SJCRH30 (cell line): ENCODE measurements at places on chromosomes 3 and 15. TPM values are rescaled to one million over a fixed set of nuclear protein-coding genes. Genes with fewer than 3 reads are reported as not detected.
A peak's percentile ranks its signal among the peaks of the same experiment; 100 is the strongest.

The MUC20 gene
- total RNA-seq, result not detected in 2 replicates

The ZNF639 gene
- total RNA-seq, result 53.4 and 59.2 TPM in 2 replicates

The DLG1 gene
- 64.4 and 75.1 TPM in 2 replicates for total RNA-seq

The TMEM266 gene
- total RNA-seq, result 0.05 and 0.10 TPM in 2 replicates

The CKMT1A gene
- 0.20 TPM in 1 of 2 replicates, not detected in the other for total RNA-seq

The CTXN2 gene
- not detected in 2 replicates for total RNA-seq

The IGDCC3 gene
- total RNA-seq, result 6.6 and 8.7 TPM in 2 replicates

The PLCH1 gene
- 0.46 and 0.61 TPM in 2 replicates for total RNA-seq

DNA sequence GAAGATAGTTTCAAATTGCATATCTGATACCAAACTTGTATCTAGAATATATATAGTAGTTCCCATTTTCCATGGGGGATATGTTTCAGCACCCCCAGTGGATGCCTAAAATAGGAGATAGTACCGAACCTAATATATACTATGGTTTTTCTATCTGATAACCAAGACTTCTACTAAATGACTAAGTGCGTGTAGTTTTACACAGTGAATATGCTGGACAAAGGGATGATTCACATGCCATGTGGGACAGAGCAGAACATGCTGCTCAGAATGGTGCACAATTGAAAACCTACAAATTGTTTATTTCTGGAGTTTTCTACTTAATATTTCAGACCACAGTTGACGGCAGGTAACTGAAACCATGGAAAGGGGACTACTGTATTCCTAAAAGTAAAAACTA is 73.4 kb upstream of the TP63 start:
- no peak overlapping the region for H3K4me3 ChIP-seq
- H3K27me3 ChIP-seq, result no peaks in the 10 kb centered on the region
- no peak overlapping the region for H3K27ac ChIP-seq

DNA sequence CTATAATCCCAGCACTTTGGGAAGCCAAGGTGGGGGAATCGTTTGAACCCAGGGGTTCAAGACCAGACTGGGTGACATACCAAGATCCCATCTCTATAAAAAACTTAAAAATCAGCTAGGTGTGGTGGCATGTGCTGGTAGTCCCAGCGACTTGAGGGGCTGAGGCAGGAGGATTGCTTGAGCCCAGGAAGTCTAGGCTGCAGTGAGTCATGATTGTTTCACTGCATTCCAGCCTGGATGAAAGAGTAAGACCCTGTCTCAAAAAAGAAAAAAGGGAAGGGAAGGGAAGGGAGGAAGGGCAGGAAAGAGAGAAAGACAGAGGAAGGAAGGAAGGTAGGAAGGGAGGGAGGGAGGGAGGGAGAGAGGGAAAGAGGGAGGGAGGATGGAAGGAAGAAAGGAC is 133.7 kb upstream of the LRRN1 start:
- peaks cover 19% of the 10 kb centered on the region for H3K4me1 ChIP-seq
- peak overlapping the region; percentile 49 for H3K27ac ChIP-seq
- H3K27me3 ChIP-seq, result no peaks in the 10 kb centered on the region
- peak; percentile 29 for DNase-seq

DNA sequence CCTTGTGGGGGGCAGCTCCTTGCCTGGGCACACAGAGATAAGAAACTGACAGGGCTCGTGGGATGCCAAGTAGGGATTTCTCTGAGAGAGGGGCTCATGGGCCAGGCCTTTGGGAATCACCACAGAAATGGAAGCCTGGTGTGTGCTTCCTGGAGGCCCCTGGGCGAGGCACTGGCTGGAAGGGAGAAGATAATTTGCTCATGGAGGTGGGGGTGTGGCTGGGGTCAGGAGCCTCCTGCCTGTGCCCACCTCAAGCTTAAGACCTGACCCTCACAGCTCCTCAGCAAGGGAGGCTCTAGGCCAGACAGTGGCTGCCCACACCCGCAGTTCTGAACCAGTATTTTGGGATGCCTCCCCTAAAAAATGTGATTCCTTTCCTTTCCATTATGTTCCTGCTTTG is 16.9 kb upstream of the CPNE9 start:
- no peak overlapping the region for H3K27ac ChIP-seq
- no peak overlapping the region for H3K4me3 ChIP-seq
- H3K4me1 ChIP-seq, result no peaks in the 10 kb centered on the region
- peaks cover 6% of the 10 kb centered on the region; the same call in 1 of the 2 replicates for H3K36me3 ChIP-seq
- DNase-seq, result no peak

GRCh38 chr3:113885050-113885449 is 46.5 kb downstream of the GRAMD1C start:
- no peaks in the 10 kb centered on the region for H3K36me3 ChIP-seq
- H3K4me1 ChIP-seq, result no peaks in the 10 kb centered on the region
- H3K27me3 ChIP-seq, result no peaks in the 10 kb centered on the region

DNA sequence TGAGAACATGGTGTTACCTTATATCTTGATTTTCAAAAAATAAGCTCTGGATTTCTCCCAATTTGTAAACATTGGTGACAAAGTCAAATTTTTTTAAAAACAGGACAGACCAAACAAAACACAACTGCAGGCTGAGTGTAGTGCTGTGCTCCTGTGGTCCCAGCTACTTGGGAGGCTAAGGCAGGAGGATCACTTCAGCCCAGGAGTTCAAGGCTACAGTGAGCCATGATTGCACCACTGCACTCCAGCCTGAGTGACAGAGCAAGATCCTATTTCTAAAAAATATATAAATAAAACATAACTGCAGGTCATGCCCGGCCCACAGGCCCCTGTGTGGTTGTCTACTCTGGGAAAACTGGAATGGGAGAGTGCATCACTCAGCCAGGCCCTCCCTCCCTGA is 4.0 kb upstream of the ZXDC start:
- no peak for DNase-seq
- peaks cover 6% of the 10 kb centered on the region for H3K4me1 ChIP-seq
- H3K27ac ChIP-seq, result no peak overlapping the region
- H3K27me3 ChIP-seq, result no peaks in the 10 kb centered on the region
- no peak overlapping the region for H3K4me3 ChIP-seq
- no peaks in the 10 kb centered on the region for H3K36me3 ChIP-seq

DNA sequence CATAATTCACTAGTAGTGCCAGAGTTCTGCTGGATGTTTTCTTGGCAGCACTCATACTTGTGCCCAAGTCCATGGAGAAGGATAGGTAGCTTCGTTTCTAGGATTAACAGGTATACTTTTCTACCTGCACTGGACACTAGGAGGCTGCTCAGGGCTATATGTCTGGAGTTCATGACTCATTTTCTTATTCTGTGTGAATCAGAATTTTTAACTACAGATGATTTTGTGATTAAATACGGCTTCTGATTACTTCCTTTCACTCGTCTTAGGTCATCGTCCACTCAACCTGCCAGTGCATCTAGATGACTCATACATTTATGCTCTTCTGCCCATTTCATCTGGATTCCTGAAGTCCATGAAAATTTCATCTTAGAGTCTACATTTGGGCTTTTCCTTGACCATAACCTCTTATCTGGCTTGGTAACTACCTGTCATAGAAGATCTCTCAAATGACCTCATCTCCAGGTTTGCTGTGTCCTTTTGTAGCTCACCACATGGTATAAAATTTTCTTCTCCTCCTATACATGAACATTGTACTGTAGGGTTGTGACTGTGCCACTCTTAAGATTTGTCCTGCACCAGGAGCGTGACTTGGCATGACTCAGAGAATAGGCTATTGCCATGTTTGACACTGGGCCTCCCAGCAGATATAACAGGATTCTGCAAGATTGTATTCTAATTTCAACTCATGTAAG is 66.7 kb upstream of the GCSAM start:
- H3K4me1 ChIP-seq, result no peaks in the 10 kb centered on the region
- no peak overlapping the region for H3K27ac ChIP-seq
- H3K27me3 ChIP-seq, result no peaks in the 10 kb centered on the region
- H3K4me3 ChIP-seq, result no peak overlapping the region

- no peaks in the 10 kb centered on the region for H3K4me1 ChIP-seq
- H3K36me3 ChIP-seq, result no peaks in the 10 kb centered on the region
- peak; percentile 35 for DNase-seq
Measured at GRCh38 chr3:60708191-60708975, 542.9 kb downstream of the FHIT start.

GRCh38 chr3:124512881-124513609 is 217.2 kb upstream of the UMPS start:
- H3K4me3 ChIP-seq, result no peak overlapping the region
- no peak overlapping the region for H3K27ac ChIP-seq
- no peaks in the 10 kb centered on the region for H3K27me3 ChIP-seq
- no peak for DNase-seq

GRCh38 chr3:186219211-186219638 is 110.3 kb upstream of the ETV5 start:
- DNase-seq, result peak; percentile 85
- H3K36me3 ChIP-seq, result no peaks in the 10 kb centered on the region
- H3K4me3 ChIP-seq, result 0 out of 2 replicates have a peak overlapping the region, but pooled peaks have one; percentile 3
- H3K27me3 ChIP-seq, result no peaks in the 10 kb centered on the region
- peak overlapping the region; percentile 57 for H3K27ac ChIP-seq
- H3K4me1 ChIP-seq, result peaks cover 57% of the 10 kb centered on the region

DNA sequence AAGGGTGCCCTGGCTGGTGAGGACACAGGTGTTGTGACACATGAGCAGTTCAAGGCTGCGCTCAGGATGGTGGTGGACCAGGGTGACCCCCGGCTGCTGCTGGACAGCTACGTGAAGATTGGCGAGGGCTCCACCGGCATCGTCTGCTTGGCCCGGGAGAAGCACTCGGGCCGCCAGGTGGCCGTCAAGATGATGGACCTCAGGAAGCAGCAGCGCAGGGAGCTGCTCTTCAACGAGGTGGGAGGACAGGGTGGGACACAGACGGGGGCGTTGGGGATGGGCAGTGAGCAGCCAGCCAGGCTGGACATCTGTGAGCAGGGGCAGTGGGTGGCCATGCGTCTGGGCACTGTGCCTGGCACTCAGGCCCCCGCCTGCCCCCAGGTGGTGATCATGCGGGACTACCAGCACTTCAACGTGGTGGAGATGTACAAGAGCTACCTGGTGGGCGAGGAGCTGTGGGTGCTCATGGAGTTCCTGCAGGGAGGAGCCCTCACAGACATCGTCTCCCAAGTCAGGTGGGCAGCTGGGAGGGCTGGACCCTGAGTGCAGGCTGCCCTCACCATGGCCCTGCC is 10.3 kb downstream of the ANKRD63 start:
- no peak for DNase-seq
- no peaks in the 10 kb centered on the region for H3K36me3 ChIP-seq
- H3K27me3 ChIP-seq, result no peaks in the 10 kb centered on the region
- no peak overlapping the region for H3K27ac ChIP-seq
- peaks cover 2% of the 10 kb centered on the region for H3K4me1 ChIP-seq

DNA sequence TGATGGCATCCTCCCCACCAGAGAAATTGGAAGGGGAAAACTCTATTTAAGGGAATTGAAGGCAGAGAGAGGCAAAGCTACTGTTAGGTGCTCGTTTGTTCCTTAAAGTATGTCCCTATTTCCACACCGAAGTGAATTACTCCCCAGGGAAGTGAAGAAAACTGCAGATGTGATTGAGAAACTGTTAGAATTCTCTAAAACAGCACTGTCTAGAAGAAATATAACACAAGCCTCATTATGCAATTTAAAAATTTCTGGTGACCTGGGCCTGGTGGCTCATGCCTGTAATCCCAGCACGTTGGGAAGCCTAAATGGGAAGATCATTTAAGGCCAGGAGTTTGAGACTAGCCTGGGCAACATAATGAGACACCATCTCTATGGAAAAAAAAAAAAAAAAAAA is 305.0 kb downstream of the SHQ1 start:
- DNase-seq, result no peak
- no peaks in the 10 kb centered on the region for H3K36me3 ChIP-seq
- H3K4me3 ChIP-seq, result no peak overlapping the region
- H3K4me1 ChIP-seq, result no peaks in the 10 kb centered on the region
- no peaks in the 10 kb centered on the region for H3K27me3 ChIP-seq

DNA sequence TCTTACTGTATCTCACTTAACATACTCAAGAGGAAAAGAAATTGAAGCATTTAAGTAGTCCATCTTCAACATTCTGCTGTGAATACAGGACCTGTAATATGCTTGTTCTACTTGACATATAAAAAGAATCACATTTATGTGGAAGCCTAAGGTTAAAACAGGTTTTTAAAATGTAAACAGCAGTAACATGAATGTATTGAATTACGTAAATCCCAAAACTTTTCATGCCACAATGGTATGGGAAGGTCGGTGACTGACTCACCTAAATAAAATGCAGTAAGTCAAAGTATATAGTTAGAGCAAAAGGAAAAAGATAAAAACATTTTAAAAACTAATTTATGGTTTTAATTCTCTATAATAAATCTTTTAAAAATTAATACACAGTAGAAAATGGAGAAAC is 115.7 kb upstream of the TJP1 start:
- DNase-seq, result no peak
- H3K27me3 ChIP-seq, result no peaks in the 10 kb centered on the region
- no peak overlapping the region for H3K4me3 ChIP-seq
- peaks cover 9% of the 10 kb centered on the region for H3K4me1 ChIP-seq
- no peak overlapping the region for H3K27ac ChIP-seq

DNA sequence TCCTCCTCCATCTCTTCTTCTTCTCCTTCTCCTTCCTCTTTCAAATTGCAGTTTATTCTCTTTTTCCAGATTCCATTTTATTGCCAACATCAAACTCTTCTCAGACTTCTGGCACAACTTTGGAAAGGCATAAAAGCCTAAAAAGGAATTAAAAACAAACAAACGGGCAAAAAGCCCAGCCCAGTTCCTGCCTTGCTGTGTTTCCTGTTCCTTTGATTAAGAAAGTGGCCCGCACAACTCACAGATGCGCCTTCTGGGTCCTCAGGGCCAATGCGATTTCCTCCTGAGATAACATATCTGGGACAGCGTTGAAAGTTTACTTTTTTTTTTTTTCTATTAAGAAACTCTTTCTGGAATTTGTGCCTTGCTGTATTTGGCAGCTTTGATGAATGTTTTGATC is 158.7 kb upstream of the UBE3A start:
- H3K4me3 ChIP-seq, result no peak overlapping the region
- H3K27me3 ChIP-seq, result no peaks in the 10 kb centered on the region
- no peak overlapping the region for H3K27ac ChIP-seq
- no peaks in the 10 kb centered on the region for H3K4me1 ChIP-seq
- H3K36me3 ChIP-seq, result no peaks in the 10 kb centered on the region

GRCh38 chr15:72784456-72784876 is 908 bp upstream of the ADPGK start:
- H3K4me3 ChIP-seq, result peak overlapping the region; percentile 88
- no peaks in the 10 kb centered on the region for H3K27me3 ChIP-seq
- no peaks in the 10 kb centered on the region; the same call in 1 of the 2 replicates for H3K36me3 ChIP-seq

DNA sequence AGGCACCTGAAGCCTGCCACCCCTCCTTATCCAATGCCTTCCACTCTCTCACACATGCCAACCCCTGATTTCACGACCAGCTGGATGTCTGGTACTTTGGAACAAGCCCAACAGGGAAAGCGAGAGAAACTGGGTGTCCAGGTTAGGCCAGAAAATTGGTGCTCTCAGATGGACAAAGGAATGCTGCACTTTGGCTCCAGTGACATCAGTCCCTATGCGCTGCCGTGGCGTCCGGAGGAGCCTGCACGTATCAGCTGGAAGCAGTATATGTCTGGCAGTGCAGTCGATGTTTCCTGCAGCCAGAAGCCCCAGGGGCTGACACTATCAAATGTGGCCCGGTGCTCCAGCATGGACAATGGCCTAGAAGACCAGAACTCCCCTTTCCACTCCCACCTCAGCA is 45.2 kb downstream of the CDAN1 start:
- no peak overlapping the region for H3K27ac ChIP-seq
- no peak for DNase-seq
- peaks cover 25% of the 10 kb centered on the region for H3K36me3 ChIP-seq
- H3K4me1 ChIP-seq, result no peaks in the 10 kb centered on the region
- H3K4me3 ChIP-seq, result no peak overlapping the region

- no peak overlapping the region for H3K4me3 ChIP-seq
- no peak for DNase-seq
- no peak overlapping the region for H3K27ac ChIP-seq
- no peaks in the 10 kb centered on the region for H3K36me3 ChIP-seq
- no peaks in the 10 kb centered on the region for H3K4me1 ChIP-seq
Measured at GRCh38 chr15:70424937-70425411, 327.3 kb upstream of the TLE3 start.
